Right lung (tissue), 10 donors: ENCODE measurements at places on chromosomes 7 and 10.

- DNase-seq = no peak
These were observed 106.8 kb downstream of the SDHAF3 start for GRCh38 chr7:97224316-97224715.

DNA sequence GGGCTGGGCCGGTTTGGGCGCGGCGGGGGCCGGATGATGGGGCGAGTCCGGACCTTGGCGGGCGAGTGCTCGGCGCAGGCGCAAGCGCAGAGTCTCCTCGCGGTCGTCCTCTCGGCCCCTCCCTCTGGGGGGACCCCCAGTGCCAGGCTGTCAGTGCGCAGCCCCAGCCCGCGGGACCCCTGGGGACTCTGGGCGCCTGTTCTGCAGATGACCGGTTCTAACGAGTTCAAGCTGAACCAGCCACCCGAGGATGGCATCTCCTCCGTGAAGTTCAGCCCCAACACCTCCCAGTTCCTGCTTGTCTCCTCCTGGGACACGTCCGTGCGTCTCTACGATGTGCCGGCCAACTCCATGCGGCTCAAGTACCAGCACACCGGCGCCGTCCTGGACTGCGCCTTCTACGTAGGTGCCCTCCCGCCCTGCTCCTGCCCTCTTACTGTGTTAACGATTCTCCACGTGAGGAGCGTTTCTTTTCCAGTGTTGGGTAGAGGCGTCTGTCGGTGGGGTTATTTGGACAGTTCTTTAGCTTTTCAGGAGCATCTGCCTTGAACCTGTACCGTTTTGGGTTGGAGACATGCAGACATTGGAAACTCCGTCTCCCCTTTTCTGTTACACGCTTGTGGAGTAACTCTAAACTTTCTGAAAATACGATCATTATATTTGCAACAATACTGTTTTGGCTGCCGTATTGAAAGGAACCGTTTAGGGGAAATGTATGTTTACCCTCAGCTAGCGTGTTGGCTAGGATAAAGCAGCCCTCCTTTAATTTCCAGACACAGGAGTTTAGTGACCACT is 706 bp downstream of the BUB3 start:
- no peak for DNase-seq

DNA sequence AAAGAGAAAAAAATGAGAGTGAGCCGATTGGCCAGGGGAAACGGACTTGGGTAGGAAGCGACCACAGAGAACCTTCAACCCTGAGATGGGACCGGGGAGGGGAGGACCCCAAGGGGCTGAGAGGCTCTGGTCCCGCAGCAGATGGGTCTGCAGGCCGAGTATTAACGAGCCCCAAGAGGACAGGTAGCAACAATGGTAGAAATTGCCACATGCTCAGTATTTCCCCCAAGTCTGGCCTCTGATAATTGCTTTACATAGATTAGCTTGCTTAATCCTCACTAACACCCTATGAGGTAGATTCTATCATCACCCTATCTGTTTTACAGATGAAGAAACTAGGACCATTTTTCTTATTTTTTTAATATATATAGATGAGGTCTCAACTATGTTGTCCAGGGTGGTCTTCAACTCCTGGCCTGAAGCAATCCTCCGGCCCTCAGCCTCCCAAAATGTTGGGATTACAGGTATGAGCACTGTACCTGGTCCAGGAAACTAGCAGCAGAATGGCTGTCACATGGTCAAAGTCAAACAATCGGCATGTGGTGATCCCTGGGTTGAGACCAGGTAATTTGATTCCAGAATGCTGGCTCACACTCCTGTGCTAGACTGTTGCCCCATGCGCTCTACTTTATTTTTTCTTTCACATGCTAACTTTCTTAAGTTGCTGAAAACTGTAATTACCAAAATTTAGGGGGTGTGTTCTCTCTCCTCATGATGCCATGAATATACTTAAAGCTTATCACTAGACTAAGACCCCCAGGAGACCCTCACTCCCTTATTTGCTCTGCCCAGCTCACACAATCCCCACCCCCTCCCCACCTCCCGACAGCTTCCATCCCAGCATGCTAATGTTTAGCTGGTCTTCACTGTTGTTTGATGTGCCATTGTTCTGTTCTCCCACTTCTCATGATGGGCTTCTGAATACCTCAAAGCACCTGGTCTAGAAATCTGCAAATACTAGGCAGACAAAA is 67.9 kb upstream of the AFAP1L2 start:
- no peak for DNase-seq

DNA sequence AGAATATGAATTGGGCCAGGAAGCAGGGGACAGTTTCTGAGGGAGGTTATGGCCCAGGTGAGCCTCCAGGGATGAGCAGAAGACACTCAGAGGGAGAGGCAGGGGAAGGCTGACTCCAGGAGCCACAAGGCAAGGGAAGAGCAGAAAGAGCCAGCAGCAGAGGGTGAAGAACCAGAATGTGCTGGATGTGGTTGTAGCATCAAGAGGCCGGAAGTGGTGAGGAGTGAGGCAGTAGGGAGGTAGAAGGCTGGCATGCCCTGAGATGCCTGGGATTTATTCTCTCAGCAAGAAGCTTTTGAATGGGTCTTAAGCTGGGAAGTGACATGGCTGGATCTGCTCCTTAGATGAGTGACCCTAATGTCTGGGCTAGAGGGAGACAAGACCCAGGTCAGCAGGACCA is 311.7 kb downstream of the DOCK4 start:
- DNase-seq = no peak

- DNase-seq = no peak
These were observed 11.4 kb downstream of the ATG9B start for GRCh38 chr7:151012911-151013347.

GRCh38 chr10:122240401-122240800 is 30.7 kb upstream of the BTBD16 start:
- no peak for DNase-seq

GRCh38 chr7:74000489-74001149 is 27.4 kb upstream of the ELN start:
- DNase-seq = no peak

DNA sequence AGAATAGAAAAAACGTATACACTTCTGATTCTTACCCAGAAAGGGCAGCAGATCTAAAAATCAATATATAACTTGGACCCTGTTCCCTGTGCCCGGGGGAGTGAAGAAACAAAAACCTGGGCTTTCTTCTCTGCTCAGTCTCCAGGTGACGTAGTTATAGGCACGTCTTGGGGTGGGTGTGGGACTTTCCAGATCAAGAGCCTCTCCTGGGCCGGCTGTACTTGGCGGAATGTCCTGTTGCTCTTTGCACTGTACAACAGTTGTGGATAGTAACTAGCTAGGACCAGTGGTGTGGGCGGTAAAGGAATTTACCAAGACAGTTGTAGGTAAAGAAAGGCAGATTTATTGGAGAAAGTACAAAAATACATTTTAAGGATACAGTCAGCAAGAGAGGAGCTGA is 40.4 kb upstream of the STEAP4 start:
- DNase-seq = no peak

DNA sequence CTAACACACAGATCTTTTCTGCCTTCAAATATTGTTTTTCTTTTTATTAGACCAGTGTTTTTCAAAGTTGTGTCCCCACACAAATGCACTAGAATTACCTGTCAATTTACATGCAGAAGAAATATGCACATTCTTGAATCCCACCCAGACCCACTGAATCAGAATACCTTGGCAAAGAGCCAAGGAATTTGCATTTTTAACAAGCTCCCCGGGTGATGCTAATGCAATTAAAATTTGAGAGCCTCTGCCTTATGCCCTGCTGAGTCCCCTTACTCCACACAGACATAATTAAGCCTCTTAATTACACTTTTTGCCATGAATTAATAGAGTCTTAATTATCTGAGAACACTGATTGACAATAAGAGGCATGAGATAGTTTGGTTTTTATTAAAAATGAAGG is 201.2 kb upstream of the GRB10 start:
- DNase-seq = no peak

DNA sequence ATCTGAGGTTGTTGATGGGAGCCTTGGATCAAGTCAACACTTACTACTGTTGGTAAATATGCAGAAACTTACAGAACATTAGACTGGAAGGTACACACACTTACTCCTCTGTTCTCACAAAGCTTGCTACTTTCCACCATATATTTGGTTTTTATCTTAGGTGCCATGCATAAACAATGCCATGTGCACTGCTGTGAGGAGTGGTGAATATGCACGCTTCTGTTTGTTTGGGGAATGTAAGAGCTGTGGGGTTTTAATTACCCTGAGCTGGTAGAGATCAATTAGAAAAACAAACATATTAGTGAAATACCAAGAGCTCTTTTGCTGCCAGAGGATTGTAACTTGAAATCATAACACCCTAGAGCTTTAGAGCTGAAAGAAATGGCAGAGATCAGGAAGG is 79.8 kb upstream of the ARID5B start:
- no peak for DNase-seq

DNA sequence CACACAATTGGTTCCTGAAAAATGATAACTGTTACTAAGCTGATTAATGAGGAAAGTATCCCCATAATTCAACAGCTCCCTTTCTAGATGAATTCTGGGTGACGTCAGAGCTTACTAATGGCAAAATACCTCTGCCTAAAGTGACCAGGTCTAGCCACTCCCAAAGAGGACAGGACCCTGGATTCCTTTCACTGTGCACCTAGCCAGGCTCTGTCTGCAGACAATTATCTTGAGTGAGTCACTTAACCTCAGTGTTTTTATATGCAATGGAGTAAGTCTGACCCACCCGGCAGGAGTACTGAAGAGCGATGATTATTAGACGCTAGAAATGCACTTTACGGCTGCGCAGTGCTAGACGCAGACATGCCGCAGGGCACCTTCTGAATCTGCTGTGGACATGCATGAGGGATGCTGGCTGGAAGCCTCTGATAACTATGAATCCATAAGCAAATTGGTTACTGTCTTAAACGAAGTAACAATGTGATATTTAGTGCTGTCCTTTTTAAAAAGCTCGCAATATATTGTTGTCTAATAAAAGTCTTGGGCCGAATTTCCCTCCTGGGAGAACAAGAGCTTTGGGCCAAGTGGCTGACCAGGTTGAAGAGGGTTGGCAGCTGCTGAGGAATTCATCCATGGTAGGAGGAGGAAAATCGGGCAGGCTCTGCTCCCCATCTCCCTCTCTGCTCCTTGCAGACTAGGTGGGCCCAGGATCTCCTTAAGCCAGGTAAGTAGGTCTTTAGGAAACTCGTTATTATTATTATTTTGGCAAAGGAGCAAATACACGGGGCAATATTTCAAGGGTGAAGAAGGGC is 4.6 kb upstream of the INPP5A start:
- no peak for DNase-seq

DNA sequence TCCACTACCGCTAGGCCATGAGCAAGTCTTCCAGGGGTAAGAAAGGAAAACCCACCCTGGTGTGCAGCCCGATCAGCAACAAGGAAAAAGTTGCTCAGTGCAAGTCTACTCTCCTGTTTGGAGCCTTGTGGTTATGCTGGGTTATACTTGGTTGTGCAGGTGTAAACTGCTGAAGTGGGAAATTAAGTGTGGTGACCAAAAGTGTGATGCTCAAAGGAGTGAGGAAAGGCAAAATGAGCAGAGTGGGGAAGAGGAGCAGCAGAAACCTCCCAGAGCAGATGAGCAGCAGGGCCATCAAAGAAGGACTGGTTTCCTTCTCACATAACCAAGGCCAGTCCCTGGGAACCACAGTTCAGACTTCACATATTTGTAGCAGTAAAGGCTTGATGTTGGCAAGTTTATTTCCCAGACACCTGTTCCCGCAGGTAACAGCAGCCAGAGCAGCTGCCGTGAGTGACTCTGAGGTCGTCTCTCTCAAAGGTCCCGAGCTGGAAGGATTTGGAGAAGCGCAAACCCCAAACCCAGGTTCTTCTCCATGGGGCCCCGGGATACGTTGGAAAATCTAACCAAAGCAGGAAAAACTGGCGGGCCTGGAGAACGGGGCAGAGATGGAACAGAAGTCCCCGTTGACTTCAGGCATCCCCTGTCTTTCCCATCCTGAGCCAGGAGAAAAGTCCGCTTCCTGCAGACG is 607 bp upstream of the SMO start:
- DNase-seq = no peak

DNA sequence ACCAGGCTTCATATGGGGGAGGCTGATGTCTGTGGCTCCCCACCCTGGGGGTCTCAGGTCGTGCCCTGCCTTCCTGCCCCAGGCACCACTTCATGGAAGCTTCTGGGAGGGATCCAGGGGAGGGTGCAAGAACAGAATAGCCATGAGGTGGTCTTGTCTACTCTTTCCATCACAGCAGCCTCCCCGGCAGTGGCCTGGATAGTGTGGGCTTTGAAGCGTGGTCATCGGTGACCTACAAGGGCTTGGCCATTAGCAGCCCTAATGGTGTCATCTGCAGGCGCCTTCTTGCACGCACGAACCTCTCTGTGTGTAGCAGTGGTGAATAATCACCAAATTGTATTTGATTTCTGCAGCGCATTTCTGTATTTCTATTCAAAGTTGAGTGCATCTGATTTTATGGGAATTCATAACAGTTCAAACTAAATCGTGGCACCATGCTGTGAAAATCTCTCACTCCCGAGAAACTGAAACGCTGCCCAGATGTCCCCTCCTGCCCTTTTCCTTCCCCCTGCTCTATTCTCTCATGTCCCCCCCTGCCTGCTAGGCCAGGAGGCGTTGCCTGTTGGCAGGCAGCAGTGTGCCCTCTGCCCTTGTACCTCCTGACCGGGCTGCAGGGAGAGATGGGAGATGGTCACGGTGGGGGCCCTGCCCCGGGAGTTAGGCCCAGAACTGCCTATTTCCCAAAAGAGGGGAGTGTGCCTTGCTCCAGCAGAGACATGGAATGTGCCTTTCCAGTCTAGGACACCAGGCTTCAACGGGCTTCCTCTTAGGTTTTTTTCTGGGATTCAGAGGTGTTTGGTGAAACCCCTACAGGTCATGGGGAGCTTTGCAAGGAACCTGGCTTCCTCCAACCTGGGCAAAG is 34.8 kb downstream of the CDH23 start:
- DNase-seq = peak; percentile 23

DNA sequence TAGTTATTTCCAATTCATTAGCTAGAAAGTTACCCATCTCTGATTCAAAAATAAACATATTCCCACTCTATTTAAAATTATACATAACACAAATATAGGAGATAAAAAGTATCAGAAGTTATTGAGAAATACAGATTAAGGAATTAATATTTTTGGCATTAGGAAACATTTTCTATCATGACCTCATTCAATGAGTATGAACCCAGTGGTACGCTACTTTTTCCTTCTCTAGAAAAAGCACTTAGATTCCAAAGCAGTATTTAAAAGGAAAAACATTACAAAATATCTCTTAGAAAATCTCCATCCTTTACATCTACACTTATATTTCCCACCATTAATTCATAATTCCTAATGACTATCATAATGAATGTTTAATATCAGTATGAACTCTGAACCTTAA is 240.6 kb upstream of the GNAI1 start:
- no peak for DNase-seq

- DNase-seq = no peak
These were observed 401.6 kb downstream of the SUGCT start for GRCh38 chr7:40536421-40536820.

- DNase-seq = no peak
These were observed 9.6 kb downstream of the GSTK1 start for GRCh38 chr7:143272871-143273270.

GRCh38 chr7:113875224-113875623 is 43.6 kb downstream of the PPP1R3A start:
- DNase-seq = no peak

DNA sequence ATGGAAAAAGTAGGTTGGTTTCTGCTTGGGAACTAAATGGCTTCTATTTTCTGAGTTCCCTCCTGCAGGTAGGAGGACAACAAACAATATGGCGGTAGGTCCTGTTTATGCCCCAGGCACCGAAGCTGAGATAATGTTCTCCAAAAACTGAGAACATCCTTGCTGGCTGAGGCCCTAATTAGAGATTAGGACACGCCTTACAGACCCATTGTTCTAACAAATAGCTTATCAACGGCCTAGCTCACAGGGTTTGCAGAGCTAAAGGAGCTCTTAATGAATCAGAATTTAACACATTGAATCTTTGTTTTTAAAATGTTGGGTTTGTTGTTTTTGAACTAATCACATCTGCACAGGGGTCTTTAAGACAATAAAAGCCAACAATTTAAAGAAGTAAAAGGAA is 37.0 kb downstream of the HTR5A start:
- no peak for DNase-seq
